ENCODE measurements at places on chromosomes 5 and 9.

GRCh38 chr5:135584276-135584675 lies 5.5 kb upstream of the CXCL14 start:
- DNase-seq = no peak

DNA sequence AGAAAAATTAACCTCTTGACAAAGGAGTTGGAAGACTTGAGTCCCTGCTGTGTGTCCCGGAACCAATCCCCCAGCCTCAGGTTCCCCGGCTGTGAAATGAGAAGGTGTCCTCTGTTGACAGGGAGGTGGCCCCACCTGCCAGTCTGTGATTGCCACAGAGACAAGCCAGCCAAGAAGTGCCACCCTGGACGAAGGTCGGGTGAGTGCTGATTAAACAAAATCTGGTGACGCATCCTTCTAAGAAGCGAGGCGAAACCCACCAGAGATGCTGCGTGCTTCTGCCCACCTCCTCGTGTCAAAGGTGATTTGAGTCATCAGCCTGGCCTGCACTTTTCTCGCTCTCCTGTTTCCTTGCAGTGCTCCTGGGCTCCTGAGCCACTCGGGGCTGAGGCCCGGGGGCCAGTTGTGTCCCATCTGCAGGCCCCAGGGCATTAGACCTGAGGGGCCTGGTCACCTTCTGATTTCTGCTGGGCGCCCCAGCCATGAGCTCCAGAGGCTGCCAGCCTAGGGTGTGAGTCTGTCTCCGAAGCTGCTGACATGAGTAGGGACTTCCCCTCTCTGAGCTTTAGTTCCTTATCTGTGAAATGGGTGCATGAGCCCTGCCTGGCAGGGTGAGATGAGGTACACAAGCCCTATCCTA lies 28.7 kb downstream of the NEK6 start:
- DNase-seq = peak; percentile 17

DNA sequence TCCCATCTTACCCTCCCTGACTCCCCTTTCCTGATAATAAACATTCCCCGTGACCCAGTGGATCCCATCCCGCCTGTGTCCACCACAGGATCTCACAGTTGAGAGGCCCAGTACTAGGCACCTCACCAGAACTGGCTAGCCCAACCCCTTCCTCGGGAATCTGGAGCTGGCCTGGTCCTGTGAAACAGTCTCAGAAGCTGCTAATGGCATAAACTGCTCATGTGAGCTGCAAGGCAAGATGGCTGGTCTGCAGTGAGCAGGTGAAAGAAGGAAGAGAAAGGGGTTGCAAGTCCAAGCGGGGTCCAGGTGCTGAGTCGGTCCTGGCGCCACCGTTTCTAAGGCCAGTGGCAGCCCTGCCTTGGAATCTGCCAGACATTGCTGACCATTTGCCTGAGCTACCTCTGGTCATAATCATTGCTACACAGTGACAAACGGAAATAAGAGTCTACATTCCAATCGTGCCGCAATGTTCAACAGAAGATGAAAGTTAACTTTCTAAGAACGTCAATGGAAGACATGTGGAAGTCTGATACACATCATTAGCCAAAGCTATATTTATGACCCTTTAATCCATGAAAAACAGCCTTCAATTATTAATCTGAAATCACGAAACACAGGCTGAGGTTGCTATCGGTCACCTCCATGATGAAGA lies 33.7 kb downstream of the DNAH5 start:
- no peak for DNase-seq

- no peak for DNase-seq
These were observed 89.1 kb upstream of the SLC30A5 start for GRCh38 chr5:69004676-69005075.

DNA sequence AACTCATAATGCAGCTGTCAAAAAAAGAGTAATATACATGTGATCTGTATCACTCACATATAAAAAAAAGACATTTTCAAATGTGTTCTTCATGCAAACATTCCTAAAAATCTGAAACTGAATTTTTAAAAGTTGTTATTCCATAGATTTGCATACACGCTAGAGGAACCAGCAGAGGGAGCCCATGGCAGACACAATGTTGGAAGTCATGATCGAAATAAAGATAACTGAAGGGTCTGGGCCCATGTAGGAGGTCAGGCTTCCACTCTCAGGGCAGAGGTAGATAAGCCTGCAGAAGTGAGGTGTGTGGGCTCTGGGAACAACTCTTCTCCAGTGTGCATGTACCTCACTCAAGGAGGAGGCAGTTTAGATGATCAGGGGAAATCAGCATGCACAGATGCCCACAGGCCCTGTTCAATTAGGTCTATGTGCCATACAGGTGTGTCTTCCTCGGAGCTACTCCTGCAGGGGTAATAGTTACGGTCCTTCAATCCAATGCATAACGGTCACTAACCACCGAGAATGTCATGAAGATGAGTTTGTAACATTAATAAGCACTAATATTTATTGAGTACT lies 208.6 kb downstream of the EPB41L4A start:
- no peak for DNase-seq

DNA sequence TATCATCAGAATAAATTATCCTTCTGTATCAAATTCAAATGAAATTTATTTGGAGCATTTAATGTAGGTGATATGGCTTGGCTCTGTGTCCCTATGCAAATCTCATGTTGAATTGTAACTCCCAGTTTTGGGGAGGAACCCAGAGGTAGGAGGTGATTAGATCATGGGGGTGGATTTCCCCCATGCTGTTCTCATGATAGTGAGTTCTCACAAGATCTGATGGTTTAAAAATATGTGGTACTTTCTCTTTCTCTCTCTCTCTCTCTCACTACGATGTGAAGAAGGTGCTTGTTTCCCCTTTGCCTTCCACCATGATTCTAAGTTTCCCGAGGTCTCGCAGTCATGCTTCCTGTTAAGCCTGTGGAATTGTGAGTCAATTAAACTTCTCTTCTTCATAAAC lies 678.4 kb upstream of the RGMB start:
- no peak for DNase-seq

DNA sequence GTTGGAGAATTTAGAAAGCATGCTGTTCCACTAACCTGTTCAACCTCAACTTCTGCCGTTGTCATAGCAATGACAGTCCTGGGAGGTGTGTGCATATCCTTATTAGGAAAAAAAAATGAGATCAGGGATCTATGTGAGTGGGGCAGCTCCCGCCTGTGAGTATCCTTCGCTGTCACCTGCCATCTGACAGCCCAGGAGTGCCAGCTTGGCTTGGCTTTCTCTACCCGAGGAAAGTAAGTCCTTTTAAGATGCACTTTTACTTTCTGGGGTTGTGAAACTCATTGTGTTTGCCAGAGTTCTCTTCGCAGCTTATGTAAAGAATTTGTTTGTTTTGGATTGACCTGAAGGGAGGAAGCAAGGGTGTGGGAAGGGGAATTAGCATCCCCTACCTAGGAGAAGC lies 21.8 kb downstream of the PCDHAC2 start:
- DNase-seq = no peak

- DNase-seq = no peak
These were observed 147.2 kb upstream of the EFNA5 start for GRCh38 chr5:107817951-107818350.

DNA sequence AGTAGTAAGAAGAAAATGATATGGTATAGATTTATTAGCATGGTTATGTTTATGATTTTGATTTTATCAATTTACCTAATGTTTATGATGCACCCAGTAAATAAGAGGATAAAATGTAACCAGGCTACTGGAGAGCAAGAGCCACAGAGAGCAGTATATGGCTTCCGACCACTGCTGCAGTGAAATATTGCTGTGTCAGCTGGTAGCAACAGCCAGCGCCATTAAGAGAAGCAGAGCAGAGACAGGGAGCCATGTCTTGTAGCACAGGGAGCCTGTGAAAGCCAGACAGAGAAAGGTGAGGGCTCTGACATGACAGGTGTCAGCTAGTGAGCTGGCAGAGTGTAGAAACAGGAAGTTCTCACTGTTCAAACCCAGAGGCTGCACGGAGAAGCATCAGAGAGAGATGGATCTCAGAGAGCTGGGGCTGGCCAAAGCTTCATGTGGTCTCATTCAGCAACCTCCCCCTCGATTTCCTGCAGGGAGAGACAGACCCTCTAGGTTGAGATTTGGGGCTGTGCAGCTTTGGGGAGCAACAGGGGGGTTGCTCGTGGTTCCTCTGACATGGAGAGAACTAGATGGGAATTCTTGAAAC lies 202.1 kb downstream of the MED10 start:
- no peak for DNase-seq

GRCh38 chr5:15618938-15619337 lies 119.0 kb downstream of the FBXL7 start:
- DNase-seq = no peak

DNA sequence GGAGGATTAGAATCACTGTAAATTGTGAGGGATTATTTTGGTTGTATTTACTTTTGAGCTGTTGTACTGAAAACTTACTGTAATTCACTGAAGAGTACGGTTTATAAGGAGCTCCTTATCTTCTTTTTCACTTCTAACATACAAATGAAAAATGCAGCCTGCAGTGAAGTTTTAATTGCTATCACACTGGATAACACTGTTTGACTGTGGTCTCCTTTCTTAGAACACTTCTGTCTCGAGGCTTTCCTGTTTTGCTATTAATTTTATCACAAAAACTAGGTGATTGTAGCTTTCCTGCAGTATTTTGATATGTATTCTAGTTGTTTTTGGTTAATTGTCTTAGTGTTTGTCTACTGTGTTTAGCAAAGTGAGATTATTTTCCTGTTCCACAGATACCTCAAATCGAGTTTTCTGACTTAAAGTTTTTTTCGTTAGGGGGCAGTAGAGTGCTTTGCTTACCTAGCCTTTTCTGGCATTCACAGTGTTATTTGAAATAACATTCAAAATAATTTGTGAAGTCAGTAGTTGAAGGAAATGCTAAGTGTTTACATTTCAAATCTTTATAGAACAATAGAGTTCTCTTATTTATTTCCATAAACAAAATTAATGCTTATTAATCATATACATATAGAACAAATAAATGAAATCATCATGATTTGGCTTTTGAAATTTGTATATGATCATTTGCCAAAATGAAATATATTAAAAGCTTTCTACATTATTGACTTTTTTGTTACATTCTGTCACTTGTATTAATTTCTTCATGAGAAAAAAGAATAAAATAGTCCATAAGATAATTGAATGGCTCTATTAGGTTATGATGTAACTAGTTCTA lies 52.9 kb downstream of the COMMD10 start:
- DNase-seq = no peak

DNA sequence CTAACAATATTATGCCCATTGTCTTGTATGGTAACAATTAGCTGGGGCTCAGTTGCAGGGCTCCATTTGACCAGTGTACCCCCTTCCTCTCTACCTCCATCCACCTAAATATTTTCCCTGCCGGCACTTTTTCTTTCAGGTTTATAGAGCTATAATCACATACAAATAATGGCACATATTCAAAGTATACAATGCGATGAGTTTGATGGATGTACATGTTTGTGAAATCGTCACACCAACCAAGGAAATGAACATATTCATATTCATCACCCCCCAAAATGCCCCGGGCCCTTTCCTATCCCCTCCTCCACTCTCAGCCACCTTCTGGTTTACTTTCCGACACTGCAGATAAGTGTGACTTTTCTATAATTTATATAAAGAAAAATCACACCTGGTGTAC lies 351.5 kb downstream of the GADD45G start:
- no peak for DNase-seq

DNA sequence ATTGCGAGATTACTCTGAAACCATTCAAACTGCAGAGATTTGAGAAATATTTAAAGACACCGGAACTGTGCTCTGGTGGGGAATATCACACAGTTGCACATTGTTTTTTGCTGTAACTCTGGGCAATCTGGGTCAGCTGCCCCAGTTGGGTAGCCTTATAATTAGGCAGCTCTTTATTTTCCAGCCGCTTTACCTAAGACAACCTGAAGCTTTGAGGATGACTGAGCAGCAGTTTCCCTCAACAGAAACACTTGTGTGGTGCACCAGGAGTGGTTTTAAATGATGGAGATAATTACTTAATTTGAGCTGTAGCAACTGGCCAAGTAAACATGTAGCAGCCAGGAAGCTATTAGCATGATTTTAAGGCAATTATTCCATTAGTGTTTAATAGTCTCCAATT lies 2.9 kb downstream of the PLCXD3 start:
- no peak for DNase-seq

GRCh38 chr5:88952996-88953643 lies 70.1 kb upstream of the MEF2C start:
- no peak for DNase-seq

DNA sequence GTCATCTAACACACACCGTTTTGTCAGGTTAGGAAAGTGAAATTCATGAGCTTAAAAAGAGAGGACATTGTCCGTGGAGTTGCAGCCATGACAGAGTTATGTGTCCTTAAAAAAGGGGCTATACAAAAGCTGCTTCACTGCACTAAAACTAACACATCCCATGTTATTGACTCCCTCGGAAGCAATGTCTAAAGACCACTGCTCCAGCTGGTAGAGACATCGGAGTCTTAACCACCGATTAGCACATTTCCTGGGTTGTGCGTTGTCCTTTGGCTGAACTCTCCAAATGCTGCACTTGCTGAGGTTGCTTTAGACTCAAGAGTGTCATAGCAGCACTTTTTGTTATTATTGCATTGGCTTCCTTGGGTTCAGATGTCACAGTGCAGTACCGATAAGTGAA lies 128.3 kb upstream of the C9orf72 start:
- no peak for DNase-seq

- no peak for DNase-seq
These were observed 170.5 kb downstream of the NR3C1 start for GRCh38 chr5:143233031-143233430.

DNA sequence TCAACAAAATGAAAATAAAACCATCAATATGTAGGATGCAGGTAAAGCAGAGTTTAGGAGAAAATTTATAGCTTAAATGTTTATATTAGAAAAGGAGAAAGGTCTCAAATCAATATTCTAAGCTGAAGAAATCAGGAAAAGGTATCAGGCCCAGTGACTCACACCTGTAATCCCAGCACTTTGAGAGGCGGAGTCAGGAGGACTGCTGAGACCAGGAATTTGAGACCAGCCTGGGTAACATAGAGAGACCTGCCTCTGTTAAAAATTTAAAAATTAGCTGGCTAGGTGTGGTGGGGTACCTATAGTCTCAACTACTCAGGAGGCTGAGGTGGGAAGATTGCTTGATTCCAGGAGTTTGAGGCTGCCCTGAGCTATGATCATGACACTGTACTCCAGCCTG lies 32.2 kb downstream of the CCDC69 start:
- no peak for DNase-seq

GRCh38 chr9:129998491-129999140 lies 44.4 kb downstream of the FNBP1 start:
- DNase-seq = no peak

DNA sequence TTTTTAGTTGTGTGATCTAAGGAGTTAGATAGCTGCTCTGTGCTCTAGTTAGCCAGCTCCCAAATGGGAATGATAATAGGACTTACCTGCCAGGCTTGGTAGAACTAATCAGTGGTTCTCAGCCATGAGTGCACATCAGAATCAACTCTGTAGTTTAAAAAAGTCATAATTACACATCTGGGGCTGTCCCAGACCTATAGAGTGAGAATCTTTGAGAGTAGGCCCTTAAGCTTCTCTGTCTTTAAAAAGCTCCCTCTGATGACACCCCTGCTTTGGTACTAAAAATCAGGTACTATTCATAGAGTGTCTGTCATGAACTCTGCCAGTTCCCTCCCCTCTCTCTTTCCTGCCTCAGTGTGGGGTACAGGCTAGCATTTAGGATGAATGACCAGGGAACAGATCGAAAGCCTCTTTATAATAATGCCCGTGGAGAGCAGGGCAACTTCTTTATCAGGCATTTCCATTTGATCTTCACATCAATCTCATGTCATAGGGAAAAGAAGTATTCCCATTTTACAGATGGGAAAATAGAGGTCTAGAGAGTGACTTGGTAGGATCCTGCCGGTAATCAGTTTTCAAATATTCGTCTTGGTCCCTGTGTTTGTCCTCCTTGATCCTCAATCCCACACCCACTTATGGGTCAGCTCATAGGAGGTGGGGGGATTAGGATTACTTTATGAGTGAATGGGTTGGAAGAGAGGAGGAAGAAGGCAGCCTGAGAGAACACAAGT lies 15.3 kb downstream of the PPARGC1B start:
- no peak for DNase-seq

Measured in stimulated activated CD4-positive, alpha-beta T cell treated with anti-CD3 and anti-CD28 coated beads, Interleukin-1b, Interleukin-23, amount 100 ng/mL, for 1 hour (primary cell).